ENCODE measurements at places on chromosomes 6 and 20. TPM values are rescaled to one million over a fixed set of nuclear protein-coding genes. Genes with fewer than 3 reads are reported as not detected.

The SLC22A16 gene
- 1.4 TPM for total RNA-seq

The TFAP2D gene
- total RNA-seq, result not detected

The OTOR gene
- total RNA-seq, result not detected

The TMEM244 gene
- not detected for total RNA-seq

The FOXQ1 gene
- total RNA-seq, result not detected

The KIAA1755 gene
- 5.5 TPM for total RNA-seq

The L3MBTL3 gene
- total RNA-seq, result 11.9 TPM

The SGK2 gene
- total RNA-seq, result 2.0 TPM

The FOXC1 gene
- total RNA-seq, result 0.29 TPM

The MEP1A gene
- 0.05 TPM for total RNA-seq

The BTNL2 gene
- not detected for total RNA-seq

The MUC21 gene
- total RNA-seq, result 0.35 TPM

The DNMT3B gene
- total RNA-seq, result 6.3 TPM

DNA sequence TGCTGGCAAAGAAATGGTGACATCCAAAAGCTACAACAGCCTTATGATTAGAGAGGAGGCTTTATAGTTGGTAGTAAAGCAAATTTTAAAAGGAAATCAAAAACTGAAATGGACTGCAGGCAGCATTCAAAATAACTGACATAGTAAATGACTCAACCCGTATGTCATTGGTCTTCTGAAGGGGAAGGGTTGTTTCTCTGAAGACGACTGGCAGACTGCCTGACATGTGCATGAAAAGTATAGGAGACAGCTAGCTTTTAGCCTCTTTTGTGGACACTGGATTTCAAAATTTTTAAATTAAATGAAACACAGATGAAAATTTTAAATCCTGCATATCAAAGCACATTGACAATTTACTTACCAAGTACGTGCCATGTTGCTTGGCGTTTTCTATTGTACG lies 90.7 kb downstream of the TRMT6 start:
- ATAC-seq, result peak; percentile 75

- no peak for ATAC-seq
These were observed 471.8 kb downstream of the COL12A1 start for GRCh38 chr6:74733830-74734620.

- ATAC-seq, result peak; percentile 39
These were observed 2.6 kb upstream of the TFAP2C start for GRCh38 chr20:56626367-56627121.

GRCh38 chr6:13687917-13688351 lies 23.7 kb downstream of the RANBP9 start:
- ATAC-seq, result no peak

DNA sequence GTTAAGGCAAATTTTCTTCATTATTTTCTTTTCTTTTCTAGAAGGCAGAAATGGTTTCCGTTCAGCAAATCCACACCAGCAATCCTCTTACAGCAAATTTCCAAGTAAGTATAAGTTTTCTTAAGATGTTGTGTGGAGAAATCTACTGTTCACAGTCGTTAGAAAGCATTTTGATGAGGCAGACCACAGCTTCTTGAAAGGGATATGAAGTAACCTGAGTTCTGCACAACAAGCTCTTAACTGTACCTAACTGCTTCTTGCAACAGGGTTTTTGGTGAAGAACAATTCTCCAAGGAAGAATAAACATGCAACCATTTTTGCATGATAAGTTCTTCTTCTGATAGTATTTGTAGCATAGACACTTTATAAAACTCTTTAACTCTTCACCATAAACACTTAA lies 45.3 kb upstream of the STXBP5 start:
- no peak for ATAC-seq

- no peak for ATAC-seq
These were observed 8.5 kb downstream of the TPD52L2 start for GRCh38 chr20:63873477-63873971.

GRCh38 chr6:84618046-84618752 lies 146.2 kb downstream of the TBX18 start:
- no peak for ATAC-seq

DNA sequence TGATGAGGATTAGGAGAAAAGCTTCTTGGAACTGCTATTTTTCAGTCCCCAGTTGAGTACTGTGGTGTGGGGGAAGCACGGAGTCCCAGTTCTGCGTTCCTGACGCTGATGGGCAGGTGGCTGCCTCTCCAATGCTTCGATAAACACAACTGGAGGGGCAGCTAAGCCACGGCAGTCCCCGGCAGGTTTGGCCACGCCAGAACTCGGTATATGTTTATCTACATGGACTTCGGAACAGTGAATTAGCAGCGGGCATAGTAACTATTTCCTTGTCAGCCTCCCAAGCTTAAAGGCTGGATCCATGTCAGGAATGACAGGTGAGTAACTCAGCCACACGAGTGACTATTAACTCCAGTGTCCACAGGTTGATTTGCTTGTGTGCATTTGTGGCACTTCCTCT lies 354.4 kb downstream of the ZFAND3 start:
- no peak for ATAC-seq

DNA sequence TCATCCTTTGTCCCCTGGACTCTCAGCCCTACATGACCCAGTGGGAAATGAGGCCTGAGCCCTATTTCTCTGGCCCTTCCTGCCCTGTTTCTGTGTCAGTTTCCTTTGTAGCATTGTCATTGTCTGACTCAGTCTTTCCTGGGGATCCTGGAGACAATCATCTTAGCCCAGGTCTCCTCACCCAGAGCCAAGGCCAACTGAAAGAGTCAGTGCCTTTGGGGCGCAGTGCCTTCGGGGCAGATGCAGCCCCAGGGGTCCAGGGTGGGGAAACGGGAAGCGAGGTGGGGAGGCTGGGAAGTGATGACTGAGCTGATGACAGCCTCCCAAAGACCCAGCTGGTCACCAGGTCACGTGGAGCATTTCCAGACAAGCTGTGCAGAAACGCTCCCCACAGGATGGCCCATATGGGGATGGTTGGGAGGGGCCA lies 93.3 kb upstream of the SULF2 start:
- no peak for ATAC-seq

GRCh38 chr6:25167961-25168360 lies 111.2 kb upstream of the CARMIL1 start:
- ATAC-seq, result no peak

- no peak for ATAC-seq
These were observed 1.4 kb downstream of the PHF20 start for GRCh38 chr20:35773154-35773751.

DNA sequence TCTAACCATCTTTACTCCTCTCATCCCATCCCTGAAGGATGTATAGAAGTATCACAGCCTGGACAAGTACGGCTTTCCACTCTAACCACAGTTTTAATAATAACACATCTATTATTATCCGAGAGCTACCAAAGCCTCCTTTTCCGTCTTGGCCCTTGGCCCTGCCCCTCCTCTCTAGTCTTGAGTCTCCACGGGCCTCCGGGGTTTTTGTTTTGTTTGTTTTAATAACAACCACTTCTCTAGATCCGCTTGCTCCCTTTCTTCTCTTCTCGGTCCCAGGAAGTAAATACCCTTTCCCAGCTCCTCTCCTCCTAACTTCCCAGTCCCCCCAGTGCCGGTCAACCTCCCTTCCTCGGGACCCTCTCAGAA lies 661 bp downstream of the LCA5 start:
- peak; percentile 4 for ATAC-seq

DNA sequence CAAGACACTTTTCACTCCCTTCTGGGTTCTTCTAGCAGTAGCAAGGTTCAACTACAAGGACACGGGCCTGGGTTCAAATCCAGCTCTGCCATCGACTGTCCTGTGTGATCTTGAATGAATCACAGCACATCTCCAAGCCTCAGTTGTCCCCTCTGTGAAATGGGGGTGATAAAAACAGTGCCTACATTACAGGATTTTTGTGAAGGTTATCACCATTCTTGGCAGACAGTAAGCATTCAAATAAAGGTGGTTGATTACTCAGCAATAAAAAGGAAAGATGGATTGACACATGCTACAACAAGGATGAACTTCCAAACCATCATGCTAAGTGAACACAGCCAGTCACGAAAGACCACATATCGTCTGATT lies 6.6 kb upstream of the TGM2 start:
- ATAC-seq, result no peak

GRCh38 chr20:24376311-24377099 lies 92.9 kb upstream of the SYNDIG1 start:
- peak; percentile 40 for ATAC-seq

GRCh38 chr20:56826306-56826704 lies 197.2 kb downstream of the TFAP2C start:
- ATAC-seq, result no peak

GRCh38 chr6:36804563-36804962 lies 34.7 kb downstream of the CPNE5 start:
- no peak for ATAC-seq

GRCh38 chr6:49528571-49528970 lies 21.9 kb upstream of the C6orf141 start:
- no peak for ATAC-seq
